ENCODE measurements at places on chromosomes 16 and 17.
A peak's percentile ranks its signal among the peaks of the same experiment; 100 is the strongest.

DNA sequence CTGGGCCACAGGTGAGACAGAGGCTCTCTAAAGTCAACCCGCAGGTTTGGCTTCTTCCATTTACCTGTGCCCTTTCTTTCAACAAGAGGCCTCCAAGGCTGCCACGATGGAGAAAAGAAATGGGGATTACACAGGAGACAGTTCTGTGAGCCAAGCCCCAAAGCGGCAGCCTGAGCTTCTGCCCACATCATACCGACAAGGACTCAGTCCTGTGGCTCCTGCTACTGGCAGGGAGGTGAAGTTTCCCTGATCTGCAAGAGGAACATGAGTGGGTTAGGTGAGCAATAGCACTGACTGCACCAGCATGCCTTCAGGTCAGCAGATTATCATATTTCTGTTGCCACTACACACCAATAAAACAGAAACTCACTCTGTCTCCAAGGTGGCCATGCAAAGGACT lies 800.0 kb downstream of the KCNJ18 start:
- no peak for DNase-seq

GRCh38 chr16:54284931-54285413 lies 1.6 kb downstream of the IRX3 start:
- DNase-seq, result peak; percentile 28

GRCh38 chr16:19400711-19401110 lies 17.0 kb upstream of the TMC5 start:
- DNase-seq, result peak; percentile 5

DNA sequence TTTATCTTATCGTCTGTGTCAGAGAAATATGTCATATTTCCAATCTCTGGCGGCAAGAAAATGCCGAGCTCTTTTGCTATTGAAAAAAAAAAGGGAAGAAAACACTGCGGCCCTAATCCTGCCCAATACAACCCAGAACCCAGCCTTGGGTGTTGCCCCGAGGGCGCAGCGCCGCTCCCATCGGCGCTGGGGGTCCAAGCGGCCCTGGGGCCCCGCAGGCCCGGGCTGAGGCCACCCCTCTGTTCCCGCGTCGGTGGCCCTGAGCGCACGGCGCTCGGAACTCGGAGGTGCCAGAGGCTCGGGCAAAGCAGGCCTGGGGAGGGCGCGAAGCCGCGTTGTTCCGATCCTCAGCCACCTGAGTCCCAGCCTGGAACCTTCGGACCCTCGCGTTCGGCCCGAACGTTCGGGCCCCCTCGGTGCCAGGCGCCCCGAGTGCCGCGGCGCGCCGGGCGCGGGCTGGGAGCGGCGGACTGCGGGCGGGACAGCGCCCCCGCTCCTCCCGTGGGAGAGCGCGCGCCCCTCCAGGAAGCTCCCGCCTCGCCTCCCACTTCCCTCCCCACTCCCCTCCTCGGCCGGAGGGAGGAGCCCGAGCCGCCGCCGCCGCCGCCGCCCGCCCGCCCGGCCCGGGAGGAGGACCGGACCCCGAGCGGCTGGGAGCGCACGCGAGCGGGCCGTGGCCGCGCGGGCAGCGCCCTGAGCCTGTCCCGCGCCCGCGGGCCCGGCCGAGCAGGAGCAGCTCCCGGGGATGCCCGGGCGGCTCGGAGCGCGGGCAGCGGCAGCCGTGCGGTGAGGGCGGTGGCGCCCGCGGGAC lies at the start of gene CPNE2:
Gene CPNE2 (plus strand): TSS at position 609 of the 811 bp plus-strand sequence. CDS start 18,160 bp downstream, outside the sequence.
- DNase-seq, result peak; percentile 17

All from fibroblast of mammary gland (primary cell).